ENCODE measurements at places on chromosomes 7 and 10.

- no peak for DNase-seq
These were observed 527.8 kb downstream of the MDFIC start for GRCh38 chr7:115449689-115450088.

DNA sequence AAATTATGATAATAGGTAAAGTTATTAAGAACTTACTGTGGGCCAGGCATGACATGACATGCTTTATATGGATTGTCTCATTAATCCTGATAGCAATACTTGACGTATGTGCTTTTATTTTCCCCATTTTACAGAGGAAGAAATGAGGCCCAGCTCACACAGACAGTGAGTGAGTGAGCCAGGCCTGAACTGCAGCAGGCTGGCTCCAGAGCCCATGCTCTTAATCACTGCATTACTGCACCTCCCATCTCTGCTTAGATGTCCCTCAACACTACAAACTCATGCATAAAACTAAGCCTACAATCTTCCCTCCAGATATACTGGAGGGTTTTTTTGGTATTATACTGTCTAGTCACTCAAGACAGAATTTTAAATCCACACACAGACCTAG, 68.5 kb upstream of the OSBPL3 start:
- no peak for DNase-seq

DNA sequence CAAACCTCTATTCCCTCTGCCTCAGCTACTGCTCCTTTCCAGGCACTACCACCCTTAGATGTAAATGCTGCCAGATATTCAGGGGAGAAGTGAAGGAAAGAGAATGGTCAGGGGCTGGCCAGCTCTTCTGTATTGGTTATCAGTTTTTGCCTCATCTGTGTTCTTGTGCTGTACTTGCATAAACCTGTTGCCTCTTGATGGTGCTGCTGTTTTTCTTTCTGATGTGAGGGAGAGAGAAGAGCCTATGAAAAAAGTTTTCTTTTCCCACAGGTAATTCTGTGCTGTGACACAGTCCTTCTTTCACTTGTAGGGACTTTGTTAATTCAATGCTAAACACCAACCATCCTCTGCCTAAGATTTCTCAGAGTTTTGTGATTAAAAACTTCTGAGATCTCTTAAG, 57.5 kb downstream of the STK31 start:
- DNase-seq: no peak

GRCh38 chr10:58993480-58994221, 182.8 kb upstream of the PHYHIPL start:
- no peak for DNase-seq

GRCh38 chr7:139873593-139874301, 44.7 kb downstream of the TBXAS1 start:
- no peak for DNase-seq

GRCh38 chr7:13827716-13828115, 161.8 kb downstream of the ETV1 start:
- no peak for DNase-seq

DNA sequence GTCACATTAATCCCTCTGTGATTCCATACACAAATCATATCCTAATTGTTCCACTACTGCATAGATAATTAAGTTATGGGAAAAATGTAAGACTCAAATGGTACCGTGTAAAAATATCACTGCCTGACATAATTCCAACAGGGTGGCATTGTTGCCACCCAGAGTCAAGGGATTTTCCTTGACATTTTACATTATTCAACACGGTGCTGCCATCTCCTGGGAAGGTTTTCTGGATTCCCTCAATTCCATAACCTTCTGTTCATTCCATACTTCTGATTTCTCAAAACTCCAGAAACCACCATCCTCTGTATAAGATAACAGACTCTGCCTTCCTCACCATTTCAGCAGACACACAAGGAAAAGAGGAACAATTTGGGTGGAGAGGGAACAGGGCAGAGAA, 495.9 kb downstream of the XPNPEP1 start:
- DNase-seq: no peak

GRCh38 chr10:19577381-19577780, 238.9 kb upstream of the PLXDC2 start:
- DNase-seq: no peak

- DNase-seq: no peak
These were observed 21.1 kb downstream of the DPYSL4 start for GRCh38 chr10:132207536-132208461.

DNA sequence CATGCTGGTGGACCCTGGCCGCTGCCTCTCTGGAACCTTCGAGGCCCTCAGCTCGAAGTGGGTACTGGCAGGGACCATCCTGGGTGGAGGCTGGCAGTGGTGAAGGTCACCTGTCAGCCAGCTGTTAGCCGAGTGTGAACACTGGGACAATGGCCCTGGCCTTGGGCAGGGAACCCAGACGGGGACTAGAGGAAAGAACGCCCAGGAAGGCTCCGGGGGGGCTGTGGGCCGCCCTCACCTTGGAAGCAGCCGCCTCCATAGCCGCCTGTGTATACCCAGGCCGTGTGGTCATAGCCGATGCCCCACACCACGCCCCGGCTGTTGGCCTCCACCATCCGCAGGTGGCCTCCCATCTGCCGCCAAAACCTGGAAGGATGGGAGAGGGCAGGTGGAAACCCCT, 17.6 kb downstream of the BHLHA15 start:
- DNase-seq: no peak

GRCh38 chr10:49319206-49319605, 20.2 kb downstream of the C10orf71 start:
- no peak for DNase-seq

DNA sequence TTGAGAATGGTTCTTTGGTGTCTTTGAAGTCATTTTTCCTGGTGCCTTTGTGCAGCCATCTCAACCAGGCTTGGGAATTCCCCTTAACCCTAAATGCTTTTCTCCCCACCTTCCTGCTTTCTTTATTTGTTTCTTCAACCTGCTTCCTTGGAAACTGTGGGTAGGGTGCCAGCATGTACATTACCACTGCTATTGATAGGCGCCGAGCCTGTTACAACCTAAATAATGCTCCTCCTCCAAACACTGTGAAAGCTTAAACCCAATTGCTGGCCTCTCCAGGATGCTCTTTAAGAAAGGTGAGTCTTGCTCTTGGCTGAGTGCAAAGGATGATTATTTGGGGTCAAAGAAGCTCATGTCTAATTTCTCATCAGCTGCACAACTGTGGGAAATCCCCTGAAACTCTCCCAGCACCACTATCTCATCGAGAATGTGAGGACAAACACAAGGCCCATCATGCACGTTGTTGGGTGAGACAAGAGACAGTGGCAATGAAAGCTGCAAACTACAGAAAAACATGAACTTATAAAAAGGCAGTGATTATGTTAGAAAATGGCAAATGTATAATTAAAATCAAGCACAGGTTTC, 285.5 kb upstream of the IGFBP3 start:
- no peak for DNase-seq

GRCh38 chr7:79452032-79452494, 1.4 kb downstream of the MAGI2 start:
- DNase-seq: peak; percentile 75

DNA sequence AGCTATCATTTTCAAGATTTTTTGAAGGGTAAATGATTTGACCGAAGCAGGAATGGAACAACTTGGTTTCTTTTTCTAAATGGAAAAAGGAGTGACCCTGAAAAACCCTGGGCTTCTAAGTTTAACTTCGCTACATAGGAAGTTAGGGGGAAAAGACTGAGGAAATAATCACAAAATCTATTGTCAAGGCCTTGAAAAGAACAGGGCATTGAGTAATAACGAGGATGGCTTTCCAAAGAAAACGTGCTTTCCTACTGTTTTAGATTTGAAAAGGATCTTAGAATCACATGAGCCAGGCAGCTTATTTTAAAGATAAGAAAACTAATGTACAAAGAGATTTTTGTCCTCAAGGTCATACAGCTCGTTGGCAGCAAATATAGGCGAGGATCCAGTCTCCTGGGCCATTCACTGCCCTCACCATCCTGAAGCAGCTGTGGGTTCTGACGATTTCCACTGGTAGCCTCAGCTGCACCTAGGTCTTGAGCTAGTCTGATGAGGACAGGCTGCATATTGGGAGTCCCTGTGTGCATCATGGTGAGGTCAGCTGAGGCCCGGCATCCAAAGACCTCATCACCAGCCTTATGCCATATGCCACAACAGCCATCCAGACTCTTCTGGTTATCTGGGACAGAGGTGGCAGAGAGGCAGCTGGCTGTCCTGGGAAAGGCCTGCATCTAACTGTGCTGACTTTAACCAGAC, 384.7 kb upstream of the NRP1 start:
- DNase-seq: no peak

DNA sequence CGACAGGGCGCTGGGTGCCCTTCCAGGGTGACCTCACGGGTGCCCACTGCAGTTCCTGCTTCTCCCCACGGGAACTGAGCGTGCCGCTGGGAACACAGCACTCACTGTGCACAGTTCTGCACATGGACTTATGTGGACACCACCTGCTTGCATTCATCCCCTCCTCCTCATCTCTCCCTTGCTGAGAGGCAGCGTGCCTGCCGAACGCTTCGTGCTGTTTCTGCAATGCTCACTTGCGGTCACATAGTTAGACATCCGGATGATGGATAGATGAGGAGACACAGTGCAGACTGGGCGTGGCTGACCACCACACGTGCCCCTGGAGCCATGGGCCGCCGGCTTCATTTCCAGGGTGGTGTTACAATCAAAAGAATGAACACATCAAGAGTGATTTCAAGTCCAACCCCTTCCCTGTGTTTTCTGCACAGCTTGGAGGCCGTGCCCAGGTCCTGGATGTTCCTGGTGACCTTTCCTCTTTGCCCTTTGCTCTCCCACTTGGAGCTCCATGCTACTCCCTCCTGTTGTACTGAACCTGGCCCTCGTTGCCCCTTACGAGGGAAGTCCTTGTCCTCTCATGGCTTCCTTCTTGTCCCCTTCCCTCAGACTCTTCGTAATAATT, 119.4 kb downstream of the VIPR2 start:
- no peak for DNase-seq

DNA sequence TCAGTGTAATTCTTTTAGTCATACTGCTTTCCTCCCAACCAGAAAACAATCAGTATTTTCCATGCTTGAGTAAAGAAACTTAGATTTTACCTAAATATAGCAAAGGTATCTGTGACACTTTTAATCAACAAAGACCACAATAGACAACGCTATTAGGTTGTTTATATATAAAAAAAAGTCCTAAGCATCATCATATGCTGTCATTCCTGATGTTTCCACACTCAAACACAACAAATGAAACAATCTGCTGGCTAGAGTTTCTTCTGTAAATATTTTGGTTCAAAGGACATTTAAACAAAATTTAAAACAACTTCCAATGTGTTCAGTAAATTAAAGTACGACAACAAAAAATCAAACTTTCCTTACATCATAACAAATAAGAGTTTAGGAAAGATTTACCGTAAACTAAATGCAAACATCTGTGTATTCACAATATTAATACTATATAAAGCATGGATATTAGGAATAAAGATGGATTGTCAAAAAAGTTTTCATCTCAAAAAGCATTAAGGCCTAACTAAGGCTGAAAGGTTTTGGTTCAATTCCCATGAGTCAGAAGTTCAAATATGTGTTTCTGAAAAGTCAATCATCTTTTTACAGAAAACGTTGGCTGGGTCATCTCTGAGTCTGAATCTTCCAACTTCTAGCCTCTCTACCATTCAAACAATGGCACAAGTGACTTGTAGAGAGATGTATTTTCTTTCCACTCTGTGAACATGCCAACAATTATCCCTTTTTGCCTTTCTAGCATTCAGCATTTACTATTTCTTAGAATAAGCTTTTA, 157.1 kb downstream of the CRPPA start:
- DNase-seq: no peak

- no peak for DNase-seq
These were observed 57.0 kb downstream of the BRI3 start for GRCh38 chr7:98338441-98338840.

DNA sequence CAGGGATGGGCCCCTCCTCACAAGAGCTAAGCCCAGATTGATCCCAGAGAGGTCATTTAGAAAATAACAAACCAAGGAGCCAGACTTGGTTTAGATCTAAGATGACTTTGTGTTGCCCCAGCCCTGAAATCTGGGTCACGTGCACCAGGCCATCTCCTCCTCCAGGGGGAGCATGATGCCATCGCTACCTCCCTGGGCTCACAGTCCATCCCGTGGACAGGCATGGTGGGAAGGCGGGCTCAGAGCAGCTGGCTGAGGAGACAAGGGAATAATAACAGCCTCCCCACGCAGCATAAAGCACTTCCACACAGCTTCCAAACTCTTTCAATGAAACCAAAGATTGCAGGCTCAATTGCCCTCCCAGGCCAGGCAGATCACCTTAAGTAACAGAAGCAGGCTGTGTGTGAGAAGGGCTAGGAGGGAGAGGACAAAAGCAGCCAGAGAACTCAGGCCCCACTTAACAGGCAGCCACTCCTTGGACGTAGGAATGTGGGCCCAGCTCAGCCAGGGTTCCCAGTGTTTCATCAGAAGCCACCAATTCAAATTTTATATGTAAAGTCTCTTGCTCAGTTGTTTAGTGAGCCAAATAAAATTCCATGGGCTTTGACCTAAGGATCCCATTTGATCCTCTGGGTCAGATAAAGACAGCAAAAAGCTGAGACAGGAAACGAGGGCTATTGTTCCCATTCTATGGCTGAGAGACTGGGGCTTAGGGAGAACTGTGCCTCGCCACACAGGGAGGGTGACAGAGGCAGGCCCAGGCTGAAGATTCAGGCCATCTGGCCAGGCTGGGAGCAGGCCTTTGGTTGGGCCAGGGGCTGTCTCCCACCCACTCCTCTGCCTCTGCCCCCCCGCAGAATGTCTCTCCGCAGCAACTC, 100.2 kb downstream of the COL13A1 start:
- peak; percentile 82 for DNase-seq

GRCh38 chr7:83484266-83484665, 164.7 kb downstream of the SEMA3E start:
- no peak for DNase-seq

DNA sequence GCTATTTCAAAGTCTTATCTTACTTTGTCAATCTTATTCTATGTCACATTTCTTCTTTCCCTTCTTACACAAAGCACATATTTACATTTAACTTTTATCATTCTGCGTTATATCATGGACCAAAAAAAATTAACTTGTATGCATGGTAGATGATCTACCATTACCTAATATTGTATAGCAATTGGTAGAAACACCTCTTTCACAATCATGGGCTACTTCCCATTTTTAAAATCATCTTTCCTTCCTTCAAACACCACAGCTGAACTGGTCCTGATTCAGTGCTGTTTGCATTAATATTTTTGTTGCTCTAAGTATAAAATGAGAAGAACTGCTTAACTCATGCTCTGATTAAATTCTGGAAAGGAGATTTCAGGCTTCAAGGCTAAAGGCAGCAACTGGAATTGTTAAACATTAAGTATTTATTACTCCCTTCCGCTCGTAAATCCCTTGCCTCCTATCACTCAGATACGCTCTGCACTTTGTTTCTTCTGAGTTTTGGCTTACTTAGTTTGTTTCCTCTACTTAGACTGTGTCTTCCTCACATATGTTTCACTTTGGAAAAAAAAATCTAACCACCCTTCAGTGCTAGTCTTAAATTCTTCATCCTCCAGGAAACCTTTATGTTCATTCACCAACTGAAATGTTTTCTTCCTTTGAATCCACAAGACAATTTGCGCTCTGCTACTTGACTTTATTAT, 901.4 kb downstream of the PCDH15 start:
- no peak for DNase-seq

- DNase-seq: no peak
These were observed 236.0 kb downstream of the MAGI2 start for GRCh38 chr7:79217468-79217867.

GRCh38 chr7:132526111-132526740, 50.0 kb downstream of the PLXNA4 start:
- DNase-seq: no peak

GRCh38 chr7:19095353-19095860, 22.0 kb downstream of the TWIST1 start:
- DNase-seq: no peak

Data from HuH-7.5 (cell line).